AG04449 (cell line): ENCODE measurements at places on chromosomes 11 and 22.

- no peak for DNase-seq
Measured at GRCh38 chr11:33507967-33508366, 192.7 kb downstream of the C11orf91 start.

- DNase-seq: no peak
Measured at GRCh38 chr11:33063326-33063881, 24.0 kb downstream of the TCP11L1 start.

- DNase-seq: no peak
Measured at GRCh38 chr22:31347251-31348008, 1.3 kb upstream of the PATZ1 start.

GRCh38 chr11:47353978-47354774, 1.7 kb upstream of the MYBPC3 start:
- no peak for DNase-seq

GRCh38 chr22:44848791-44849420, 96.5 kb downstream of the ARHGAP8 start:
- no peak for DNase-seq

- no peak for DNase-seq
Measured at GRCh38 chr11:10537600-10537999, 3.4 kb downstream of the RNF141 start.

DNA sequence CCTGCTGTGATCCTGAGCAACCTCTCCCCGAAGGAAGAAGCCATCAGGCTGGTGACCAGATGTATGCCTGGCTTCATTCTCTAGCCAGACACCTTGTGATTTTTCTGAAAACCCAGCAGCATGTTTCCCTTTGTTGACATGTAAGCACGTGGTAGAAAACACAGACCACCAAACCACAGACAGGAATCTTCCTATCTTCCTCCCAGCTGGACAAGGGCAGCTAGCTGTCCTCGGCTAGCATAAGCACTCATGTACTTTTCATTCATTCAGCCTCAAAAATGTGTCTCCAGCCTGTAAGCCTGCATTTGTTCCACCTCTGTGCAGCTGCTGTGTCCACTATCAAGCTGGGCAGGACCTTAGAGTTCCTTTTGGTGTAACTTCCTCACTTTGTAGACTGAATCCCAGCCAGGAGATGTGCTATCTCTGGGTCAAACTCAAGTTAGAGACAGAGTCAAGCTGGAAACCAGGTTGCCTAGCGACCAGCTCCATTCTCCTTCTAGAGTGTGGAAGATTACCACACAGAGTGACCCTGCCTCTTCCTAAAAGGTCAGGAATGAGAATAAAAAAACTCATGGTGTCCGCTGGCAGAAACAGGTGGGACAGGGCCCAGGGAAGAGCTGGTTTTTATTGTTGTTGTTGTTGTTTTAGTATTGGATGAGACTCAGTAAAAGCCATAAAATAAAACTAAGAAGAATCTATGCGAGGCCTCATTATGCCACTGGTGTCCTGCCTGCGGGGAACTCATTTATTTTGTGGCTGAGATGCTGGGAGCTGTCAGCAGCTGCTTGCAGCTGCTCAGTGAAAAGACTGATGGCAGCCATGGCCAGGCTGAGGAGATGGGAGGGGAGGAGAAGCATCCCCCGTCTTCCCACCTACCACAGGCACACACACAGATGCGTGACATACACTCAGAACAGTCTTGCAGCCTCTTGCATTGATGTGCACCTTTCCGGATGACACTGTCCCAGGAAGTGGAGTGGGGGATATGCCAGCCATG, 7.4 kb upstream of the CLMP start:
- DNase-seq: no peak

GRCh38 chr11:61794579-61794978, 1.9 kb downstream of the FEN1 start:
- no peak for DNase-seq

GRCh38 chr11:72670041-72670440, 4.2 kb downstream of the PDE2A start:
- DNase-seq: no peak

- DNase-seq: no peak
Measured at GRCh38 chr11:120197977-120198376, 12.9 kb upstream of the OAF start.

DNA sequence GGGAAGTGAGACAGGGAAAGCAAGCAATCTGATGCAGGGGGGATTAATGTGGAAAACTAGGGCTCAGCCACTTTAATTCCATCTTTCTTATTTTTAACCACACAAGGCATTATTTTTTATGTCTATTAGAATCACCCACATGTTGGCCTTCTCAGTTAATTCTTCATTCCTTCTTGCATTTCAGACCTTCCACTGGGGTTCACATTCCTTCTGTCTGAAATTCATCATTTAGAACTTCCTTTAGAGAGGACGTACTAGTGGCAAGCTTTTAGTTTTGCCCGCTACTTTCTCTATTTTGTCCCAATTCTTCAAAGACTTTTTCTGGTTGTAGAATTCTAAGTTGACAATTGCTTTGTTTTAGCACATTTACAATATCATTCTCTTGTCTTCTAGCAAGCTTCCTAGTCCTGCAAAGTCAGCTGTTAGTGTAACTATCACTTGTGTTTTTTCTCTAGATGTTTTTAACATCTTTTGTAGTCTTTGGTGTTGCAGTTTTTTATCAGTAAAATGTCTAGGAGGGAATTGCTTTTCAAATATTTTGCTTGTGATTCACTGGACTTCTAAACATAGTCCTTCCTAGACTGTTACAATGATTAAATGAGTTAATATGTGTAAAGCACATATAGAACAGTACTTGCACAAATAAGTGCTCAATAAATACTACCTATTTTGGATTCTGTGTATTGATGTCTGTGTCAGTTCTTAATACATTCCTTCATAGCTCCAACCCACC, 5.5 kb upstream of the NNMT start:
- no peak for DNase-seq

- DNase-seq: no peak
Measured at GRCh38 chr11:64788321-64789215, 10.2 kb upstream of the SF1 start.

DNA sequence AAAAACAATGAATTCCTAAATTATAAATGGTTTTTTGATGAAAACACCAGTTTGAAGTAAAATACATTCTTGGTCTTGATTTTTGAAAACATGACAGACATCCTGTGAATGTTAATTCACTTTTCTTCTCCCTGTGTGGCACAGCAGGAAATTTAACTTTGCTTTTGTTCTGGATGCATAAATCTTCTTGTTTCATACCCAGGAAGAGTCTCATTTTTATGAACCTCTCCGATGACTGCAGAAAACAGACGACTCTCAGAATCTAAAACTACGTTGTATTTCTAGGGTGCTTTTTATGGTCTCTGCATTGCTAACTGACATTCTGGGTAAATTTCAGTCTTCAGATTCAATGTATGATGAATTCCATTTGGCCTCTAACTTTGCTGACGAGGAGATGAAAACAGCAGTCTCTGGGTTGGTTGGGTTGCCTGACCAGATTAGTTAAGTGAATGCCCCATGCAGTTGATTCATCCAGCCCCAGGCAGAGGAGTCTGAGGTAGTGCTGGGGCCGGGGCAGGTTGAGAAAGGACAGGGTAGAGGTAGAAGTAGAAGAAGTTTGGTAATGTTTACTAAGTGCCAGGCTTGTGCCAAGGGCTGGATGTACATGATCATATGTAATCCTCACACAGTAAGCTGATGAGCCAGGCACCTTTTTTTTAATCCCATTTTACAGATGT, 20.1 kb downstream of the TCP11L1 start:
- DNase-seq: no peak

- no peak for DNase-seq
Measured at GRCh38 chr11:67276781-67277230, 10.5 kb downstream of the GRK2 start.

DNA sequence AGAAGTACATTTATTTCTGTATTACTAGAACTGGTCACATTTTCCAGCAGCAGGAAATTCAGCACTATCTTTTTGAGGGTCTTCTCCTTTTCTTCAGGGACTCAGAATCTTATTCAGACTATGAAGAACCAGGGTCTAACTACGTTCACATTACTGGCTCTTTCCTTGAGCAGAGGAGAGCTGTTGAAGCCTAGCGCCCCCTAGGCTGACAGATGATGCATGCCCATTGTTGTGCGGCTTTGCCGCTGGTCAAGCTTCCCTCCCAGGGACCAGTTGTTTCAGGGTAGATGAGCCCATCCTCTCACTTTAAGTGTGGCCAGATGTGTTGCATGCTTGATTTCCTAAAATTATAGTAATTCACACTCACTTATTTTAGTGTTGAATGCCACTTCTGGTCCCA, 168.2 kb upstream of the PDGFD start:
- DNase-seq: no peak

GRCh38 chr22:36546092-36546804, 17.3 kb upstream of the EIF3D start:
- no peak for DNase-seq

- no peak for DNase-seq
Measured at GRCh38 chr11:57674251-57674650, 6.3 kb downstream of the ZDHHC5 start.

- DNase-seq: no peak
Measured at GRCh38 chr22:48574776-48575617, 1252.7 kb downstream of the BRD1 start.

GRCh38 chr11:36376009-36376887, 80.2 kb downstream of the PRR5L start:
- no peak for DNase-seq

DNA sequence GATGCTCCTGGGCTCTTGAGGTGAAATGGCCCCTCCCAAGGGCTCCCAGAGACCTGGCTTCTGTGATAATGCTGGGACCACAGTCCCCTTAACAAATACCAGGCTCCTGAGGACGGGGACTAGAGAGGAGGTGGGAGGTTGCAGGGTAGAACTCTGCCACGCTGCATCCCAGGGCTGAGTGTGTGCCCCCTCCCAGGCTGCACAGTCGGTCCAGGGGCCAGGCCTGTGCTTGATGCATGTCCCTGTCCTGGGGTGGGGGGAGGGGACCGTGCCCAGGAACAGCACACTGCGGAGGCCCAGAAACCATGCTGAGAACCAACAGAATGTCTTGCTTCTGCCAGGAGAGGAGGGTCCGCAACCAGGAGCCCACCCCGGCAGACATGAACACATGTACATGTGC, 9.3 kb downstream of the CSF2RB start:
- no peak for DNase-seq

DNA sequence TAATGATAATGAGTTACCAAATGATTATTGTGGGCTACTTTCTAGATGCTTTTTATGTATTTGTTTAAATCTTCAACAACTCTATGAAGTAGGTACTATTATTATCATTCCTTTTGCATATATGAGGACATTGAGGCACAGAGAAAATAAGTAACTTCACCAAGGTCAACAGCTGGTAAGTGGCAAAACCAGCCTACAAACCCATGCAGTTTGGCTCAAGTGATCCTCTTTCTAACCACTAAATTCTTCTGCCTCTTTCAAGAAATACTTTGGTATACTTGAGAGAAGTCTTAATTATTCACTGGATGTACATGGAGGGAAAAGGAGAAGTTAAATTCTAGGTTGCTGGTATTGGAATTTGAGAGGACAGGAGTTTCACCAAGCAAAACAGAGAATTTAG, 495.2 kb upstream of the CADM1 start:
- DNase-seq: no peak

- no peak for DNase-seq
Measured at GRCh38 chr11:130369141-130369691, 54.5 kb upstream of the ZBTB44 start.

- no peak for DNase-seq
Measured at GRCh38 chr11:127392575-127392974, 392.0 kb upstream of the KIRREL3 start.

DNA sequence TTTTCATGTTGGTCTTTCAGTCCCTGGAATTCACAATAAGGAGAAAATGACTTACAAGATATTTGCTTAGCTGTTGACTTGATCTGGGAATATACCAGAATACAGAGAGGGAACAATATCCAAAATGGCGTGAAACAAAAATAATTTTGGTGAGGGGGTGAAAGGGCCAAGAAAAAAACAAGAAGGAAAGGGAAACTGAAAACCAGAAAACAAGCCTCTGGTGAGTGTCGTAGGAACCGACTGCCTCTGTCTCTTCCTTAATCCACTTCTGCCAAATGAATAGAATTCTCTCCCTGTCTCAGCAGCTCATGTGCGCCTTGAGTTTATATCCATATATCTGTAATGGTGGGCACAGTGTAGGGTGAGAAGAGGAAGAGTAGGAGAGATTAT, 367.6 kb downstream of the ETS1 start:
- no peak for DNase-seq

DNA sequence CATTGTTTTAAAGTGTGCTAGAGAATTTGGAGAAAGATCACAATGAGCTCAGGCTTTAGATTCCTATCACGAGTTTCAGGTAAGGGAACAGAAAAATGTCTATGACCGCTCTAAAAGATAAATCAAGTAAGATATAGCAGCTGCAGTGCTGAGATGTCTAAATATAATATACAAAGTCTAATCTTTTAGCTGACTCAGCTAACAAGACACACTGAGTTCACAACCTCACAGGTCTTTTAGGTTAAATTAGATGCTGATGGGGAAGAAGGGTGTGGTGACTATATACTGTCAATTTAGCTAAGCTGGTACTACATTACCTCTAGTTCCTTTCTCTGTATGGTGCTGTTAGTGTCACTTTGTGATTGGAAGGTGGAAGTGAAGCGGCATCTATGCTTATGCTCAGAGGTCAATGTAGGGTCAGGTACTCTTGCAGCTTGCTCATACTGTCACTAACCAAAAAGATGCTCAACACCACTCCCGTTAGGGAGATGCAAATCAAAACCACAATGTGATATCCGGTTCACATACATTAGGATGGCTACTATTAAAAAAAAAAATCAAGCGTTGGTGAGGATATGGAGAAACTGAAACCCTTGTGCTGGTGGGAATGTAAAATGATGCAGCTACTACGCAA, 283.5 kb downstream of the SWAP70 start:
- no peak for DNase-seq

DNA sequence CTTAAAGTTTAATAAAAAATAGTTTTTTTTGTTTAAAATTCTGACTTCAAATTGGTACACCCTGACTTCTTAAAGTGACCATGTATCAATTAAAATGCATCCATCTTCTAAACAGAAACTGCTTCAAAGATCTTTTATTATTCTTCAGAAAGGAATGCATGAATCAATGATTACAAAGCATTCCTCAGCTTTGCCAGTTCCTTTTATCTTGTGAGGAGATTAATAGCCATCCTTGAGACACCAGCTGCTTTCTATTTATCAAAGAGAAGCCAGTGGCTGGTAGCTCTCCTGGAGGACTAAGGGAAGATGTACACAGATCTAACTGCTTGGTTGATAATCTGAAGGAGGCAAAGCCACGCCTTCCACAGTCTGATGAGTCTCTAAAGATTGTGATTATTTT, 2222.5 kb downstream of the LRRC4C start:
- no peak for DNase-seq

- DNase-seq: no peak
Measured at GRCh38 chr11:122723106-122723505, 67.6 kb downstream of the UBASH3B start.

DNA sequence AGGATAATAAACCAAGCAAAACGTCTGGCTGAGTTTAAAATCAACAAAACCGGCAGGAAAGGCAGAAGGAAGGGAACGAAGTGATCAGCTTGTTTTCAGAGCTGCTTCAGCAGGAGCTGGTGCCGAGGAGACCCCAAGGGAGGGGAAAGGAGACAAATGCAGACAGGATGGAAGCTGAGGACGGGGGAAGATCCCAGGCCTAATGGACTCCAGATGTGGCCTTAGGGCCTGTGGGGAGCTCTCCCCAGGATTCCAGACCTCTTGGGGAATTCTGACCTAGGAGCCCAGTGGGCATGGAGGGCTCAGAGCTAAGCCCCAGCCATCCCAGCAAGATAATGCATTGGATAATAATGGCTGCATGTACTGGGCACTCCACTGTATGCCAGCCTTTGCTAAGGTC, 211.4 kb upstream of the NARS2 start:
- no peak for DNase-seq

- peak; percentile 21 for DNase-seq
Measured at GRCh38 chr11:38593649-38594048, 1995.6 kb upstream of the RAG2 start.

GRCh38 chr11:72741429-72741833, 10.8 kb downstream of the ARAP1 start:
- no peak for DNase-seq
